ENCODE measurements at places on chromosomes 16 and 17. TPM values are rescaled to one million over a fixed set of nuclear protein-coding genes. Genes with fewer than 3 reads are reported as not detected.

The ACSF3 gene
- total RNA-seq = 36.3 TPM

DNA sequence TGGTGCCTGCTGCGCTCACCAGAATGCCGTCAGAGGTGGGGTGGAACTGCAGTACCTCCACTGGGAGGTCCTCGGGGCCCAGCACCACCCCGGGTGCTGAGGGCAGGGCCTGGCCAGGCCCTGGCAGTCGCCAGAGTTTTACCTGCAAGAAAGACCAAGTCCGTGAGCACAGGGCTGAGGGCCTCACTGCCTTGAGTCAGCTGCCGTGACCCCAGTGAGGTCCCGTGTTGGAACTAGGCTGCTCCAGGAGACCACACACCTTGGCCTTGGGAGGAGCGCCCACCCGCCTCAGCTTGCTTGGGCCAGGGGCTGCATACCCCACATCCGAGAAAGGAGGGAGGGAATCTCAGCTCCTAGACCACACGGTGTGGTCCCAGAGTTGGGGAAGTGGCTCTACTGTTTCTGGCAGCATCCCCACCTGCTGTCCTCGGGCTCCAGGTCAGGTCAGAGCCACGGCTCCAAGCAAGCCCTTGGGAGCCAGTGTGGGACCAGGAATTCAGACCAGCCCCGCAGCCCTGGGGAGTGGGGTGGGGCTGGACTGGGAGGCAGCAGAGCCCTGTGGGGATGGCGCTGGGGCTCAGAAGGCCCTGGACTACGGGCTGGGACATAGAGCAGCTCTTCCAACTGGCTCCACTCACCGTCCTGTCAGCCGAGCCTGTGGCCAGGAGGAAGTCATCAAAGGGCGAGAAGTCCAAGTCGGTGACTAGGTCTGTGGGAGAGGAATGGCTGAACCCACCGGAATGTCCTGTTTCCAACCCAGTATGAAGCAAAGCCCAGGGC, 8.7 kb downstream of the CORO7 start:
- no peak for DNase-seq

DNA sequence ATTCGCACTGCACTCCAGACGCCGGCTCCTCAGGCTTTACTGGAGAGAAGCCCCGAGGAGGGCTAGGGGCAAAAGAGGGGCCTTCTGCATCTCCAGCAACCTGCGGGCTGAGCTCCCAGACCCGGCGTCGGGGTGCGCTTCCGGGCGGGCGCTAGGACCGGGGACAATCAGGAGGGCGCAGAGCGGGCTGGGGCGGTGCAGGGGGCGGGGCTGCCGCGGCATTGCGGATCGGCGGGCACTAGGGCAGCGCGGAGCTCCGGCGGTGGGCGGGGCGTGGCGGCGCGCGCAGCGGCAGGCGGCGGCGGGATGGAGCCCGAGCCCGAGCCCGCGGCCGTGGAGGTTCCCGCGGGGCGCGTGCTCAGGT, at the start of gene TSEN54:
Gene TSEN54 (plus strand): TSS at position 274 of the 364 bp plus-strand sequence. CDS start 33 bp downstream, at position 307.
- peak; percentile 93 for DNase-seq

DNA sequence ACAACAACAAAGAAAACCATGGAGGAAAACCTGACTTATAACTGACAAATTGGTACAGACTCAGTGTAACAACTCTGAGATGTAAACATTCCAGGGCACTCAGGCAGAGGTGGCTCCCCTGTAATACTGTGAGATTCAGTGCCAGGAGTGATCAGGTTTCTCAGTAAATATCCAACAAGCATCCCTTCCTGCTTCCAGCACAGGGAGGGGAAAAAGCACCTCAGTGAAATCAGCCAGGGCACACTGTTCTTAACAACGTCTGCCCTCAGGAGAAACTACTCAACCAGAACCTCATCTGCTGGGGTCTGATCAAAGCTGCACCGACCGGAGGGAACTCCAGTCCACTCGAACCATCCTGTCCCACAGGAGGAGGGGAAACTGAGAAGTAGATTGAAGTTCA, 52.3 kb downstream of the AMFR start:
- DNase-seq = no peak

The TMEM114 gene
- not detected for total RNA-seq

The KCNAB3 gene
- 9.9 TPM for total RNA-seq

DNA sequence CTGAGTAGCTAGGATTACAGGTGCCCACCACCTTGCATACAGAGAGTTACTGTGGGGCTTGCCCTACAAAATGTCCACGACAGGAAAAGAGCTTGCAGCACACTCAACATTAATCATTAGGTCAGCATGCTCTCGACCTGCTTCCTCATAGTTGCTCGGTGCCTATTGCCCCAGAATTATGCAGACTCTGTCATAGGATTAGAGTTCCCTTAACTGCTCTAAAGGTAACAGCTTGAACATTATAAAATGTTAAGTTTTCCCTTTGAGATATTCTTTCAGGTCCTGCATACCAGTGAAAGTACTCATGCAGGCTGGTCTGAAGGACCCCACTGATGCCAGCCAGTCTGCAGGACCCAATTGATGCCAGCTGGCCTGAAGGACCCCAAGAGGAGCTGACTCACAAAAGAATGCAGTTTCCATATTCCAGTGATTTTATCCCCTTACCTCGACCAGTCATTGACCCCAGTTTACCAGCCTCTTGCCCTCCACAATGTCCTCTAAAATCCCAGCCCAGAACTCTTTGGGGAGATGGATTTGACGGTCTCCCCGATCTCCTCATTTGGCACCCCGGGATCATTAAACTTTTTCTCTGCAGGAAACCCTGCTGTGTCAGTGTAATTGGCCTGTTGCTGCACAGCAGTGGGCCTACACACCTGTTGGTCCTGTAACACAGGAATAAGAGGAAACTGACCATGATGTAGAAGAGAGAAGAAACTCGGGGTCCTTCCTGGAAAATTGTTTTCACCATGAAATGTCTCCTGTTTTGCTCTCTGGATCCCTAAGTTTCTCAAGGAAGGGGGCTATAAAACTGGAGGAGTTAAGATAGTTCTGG, 10.6 kb downstream of the ICAM2 start:
- DNase-seq = no peak

DNA sequence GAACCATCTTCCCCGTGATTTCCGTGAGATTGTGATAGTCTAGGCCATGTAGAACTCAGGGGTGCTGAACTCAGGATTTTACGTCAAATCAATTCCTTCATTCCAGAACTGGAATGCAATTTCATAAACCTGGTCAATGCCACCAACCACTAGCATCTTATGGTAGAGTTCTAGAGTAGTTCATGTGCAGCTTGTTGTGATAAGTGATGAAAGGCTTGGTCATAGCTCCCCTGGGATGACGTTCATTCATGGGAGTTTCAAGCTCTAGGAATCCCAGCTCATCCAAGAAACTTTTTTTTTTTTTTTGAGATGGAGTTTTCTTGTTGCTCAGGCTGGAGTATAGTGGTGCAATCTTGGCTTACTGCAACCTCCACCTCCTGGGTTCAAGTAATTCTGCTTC, 3.7 kb upstream of the DPEP2 start:
- DNase-seq = no peak

Measured in activated T-helper 2 cell treated with anti-CD3 and anti-CD28 coated beads, Interferon-gamma antibody, Interleukin-2, Interleukin-4, amounts not matched to agents 10 μg/mL and 5 μg/mL and 100 μg/mL, durations not matched to agents 14 hours and 24 hours and 36 hours (primary cell).